ENCODE measurements at places on chromosomes 11 and 22.

DNA sequence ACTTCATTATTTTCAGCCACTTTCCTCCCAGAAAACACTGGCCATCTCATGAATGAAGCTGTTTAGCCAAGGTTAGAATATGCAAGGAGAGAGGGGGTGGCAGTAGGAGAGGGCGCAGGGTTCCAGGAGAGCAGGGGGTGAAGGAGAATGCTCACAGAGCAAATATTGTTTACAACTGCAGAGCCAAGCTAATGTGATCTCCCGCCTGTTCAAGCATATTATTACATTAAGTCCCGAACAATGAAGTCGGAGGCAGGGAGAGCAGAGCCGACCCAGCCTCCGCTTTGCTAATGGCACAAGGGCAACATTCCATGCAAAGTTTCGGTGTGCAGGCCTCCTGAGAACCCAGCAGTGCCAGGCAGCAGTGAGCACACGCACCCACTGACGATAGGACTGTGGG lies 80.1 kb downstream of the MICAL3 start:
- DNase-seq: no peak

- no peak for DNase-seq
These were observed 29.5 kb downstream of the CHST1 start for GRCh38 chr11:45635907-45636306.

DNA sequence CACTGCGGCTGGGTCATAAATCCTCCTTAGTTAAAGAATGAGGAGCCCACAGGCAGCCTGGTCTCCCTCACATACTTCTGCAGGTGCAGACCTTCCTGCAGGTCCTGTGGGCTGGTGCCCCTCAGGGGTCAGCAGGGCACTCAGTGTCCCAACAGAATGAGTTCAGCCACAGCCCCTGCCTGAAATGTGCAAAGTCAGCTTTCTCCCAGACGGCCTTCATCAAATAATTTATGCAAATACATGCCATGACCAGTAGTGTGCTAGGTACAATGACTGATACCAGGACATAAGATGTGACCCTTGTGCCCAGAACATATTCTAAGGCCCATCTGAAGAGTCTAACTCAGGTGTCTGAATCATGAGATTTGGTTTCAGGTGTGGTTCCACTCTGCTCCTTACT lies 703.4 kb downstream of the TBC1D22A start:
- no peak for DNase-seq

DNA sequence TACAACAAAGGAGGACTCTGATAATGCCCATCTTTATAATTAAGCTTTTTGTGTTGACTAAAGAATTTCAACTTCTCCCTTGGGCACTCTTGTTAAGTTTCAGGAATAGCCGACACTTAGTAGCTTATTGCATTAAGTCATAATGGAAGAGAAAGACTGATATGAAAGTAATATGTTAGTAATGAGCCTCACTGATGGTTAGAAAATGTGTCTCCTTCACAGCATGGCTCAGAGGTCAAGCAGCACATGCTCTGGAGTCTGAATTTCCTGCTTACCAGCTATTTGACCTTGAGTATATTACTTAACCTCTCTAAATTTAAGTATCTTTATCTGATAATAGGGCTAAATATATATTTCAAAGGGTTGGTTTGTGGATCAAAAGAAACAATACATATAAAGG lies 39.0 kb downstream of the PDGFD start:
- DNase-seq: no peak

DNA sequence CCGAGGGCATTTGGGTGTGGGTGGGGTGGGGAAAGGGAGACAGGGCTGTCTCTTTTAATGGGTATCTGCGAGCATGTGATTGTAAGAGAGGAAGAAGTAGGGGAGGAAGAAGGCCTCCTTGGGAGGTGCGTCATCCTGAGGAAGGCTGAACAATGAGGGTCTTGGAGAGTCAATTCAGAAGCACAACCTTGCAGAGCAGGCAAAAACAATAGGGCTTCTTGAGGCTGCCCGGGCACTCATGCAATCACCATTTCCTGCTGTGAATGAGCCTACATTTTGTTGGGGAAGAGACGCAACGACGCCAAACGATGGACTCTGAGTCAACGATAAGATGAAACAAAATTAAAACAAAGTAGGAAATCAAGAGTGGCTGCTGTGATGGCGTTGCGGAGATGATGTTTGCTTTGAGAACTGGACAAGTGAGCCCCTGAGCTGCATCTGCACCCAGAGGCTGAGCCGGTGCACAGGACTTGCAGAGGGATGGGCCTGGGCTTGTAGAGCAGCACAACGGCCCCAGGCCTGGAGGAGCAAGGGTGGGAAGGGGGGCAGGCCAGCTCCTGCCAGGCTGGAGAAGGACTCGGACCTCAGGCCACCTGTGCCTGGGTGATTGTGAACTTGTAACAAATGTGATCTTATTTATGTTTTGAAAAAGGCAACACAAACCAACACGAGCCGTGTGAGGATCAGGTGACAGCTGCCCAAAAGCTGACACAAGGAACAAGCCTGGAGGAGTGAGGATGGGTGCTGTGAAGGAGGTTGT lies 92.3 kb upstream of the B3GAT1 start:
- DNase-seq: no peak

- no peak for DNase-seq
These were observed 17.8 kb downstream of the PI4KA start for GRCh38 chr22:20840646-20841371.

GRCh38 chr11:59822989-59823566 lies 12.5 kb upstream of the MRPL16 start:
- no peak for DNase-seq

- no peak for DNase-seq
These were observed 8.4 kb upstream of the OR10A3 start for GRCh38 chr11:7949934-7950333.

GRCh38 chr11:128179512-128179911 lies 407.8 kb downstream of the ETS1 start:
- no peak for DNase-seq

DNA sequence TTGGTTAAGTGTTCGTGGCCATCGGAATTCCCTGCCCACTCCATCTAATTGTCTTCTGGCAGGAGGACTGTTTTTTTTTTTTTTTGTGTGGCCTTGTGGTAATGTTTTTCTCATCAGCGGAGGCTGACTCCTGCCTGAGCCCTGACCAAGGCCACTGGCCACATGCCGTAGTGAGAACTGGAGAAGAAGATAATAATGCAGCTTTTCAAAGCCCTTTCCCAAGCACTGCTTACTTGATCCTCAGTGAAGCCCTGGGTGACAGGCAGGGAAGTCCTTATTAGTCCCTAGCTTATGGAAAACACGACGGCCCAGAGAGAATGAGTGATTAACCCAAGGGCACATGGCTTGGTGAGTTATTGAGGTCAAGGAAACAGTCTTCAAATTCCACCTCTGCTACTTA lies 71.2 kb downstream of the ADM start:
- no peak for DNase-seq

- DNase-seq: no peak
These were observed 268.5 kb downstream of the SOX6 start for GRCh38 chr11:16087886-16088285.

DNA sequence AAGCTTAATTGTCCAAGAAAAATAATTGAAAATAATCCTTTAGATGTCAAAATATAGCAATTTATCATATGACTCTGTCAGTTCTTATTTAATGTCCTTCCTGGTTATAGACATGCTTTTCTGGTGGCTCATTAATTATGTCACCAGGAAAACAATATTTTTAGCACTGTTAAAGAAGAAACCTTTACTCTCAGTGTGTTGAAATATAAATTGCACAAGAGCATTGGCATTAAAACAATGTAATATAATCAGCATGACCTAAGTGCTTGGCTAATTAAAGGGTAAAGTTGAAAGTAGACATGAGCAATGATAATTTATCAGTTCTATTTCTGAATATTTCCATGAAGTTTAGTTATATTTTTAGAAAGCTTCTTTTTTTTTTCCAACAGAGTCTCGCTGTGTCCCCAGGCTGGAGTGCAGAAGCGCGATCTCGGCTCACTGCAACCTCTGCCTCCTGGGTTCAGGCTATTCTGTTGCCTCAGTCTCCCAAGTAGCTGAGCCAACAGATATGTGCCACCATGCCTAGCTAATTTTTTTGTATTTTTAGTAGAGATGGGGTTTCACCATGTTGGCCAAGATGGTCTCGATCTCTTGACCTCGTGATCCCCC lies 232.3 kb downstream of the JRKL start:
- DNase-seq: no peak

- no peak for DNase-seq
These were observed 116.9 kb downstream of the TRIM29 start for GRCh38 chr11:120020981-120021380.

- DNase-seq: no peak
These were observed 111.3 kb upstream of the OR4B1 start for GRCh38 chr11:48105096-48105990.

DNA sequence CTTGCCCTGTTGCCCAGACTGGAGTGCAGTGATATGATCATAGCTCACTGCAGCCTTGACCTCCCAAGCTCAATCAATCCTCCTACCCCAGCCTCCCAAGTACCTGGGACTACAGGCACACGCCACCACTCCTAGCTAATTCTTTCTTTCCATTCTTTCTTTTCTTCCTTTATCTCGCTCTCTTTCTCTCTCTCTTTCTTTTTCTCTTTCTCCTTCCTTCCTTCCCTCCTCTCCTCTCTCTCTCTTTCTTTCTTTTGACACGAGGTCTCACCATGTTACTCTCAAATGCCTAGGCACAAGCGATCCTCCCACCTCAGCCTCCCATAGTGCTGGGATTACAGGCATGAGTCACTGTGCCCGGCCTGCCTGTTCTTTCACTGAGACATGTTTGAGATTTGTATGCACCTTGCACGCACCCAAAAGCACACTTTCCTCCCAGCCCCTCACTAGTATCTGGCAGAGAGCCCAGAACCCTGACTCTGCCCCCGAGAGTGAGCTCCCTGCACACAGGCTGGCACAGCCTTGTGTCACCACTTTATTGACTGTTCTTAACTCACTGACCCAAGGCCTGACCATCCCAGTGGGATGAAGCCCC lies 56.8 kb downstream of the CD6 start:
- DNase-seq: no peak

DNA sequence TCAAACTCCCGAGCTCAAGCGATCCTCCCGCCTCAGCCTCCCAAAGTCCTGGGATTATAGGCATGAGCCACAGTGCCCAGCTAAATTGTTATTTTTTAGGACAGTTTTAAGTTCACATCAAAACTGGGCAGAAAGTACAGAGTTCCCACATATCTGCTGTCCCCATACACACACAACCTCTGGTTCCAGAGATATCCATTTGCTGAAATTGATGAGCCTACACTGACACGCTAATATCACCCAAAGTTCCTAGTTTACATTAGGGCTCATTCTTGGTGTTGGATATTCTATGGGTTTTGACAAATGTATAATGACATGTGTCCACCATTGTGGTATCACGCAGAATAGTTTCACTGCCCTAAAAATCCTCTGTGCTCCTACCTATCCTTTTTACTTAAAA lies 2.7 kb upstream of the SEC14L4 start:
- DNase-seq: no peak

- no peak for DNase-seq
These were observed 44.8 kb upstream of the ANO3 start for GRCh38 chr11:26287067-26287518.

DNA sequence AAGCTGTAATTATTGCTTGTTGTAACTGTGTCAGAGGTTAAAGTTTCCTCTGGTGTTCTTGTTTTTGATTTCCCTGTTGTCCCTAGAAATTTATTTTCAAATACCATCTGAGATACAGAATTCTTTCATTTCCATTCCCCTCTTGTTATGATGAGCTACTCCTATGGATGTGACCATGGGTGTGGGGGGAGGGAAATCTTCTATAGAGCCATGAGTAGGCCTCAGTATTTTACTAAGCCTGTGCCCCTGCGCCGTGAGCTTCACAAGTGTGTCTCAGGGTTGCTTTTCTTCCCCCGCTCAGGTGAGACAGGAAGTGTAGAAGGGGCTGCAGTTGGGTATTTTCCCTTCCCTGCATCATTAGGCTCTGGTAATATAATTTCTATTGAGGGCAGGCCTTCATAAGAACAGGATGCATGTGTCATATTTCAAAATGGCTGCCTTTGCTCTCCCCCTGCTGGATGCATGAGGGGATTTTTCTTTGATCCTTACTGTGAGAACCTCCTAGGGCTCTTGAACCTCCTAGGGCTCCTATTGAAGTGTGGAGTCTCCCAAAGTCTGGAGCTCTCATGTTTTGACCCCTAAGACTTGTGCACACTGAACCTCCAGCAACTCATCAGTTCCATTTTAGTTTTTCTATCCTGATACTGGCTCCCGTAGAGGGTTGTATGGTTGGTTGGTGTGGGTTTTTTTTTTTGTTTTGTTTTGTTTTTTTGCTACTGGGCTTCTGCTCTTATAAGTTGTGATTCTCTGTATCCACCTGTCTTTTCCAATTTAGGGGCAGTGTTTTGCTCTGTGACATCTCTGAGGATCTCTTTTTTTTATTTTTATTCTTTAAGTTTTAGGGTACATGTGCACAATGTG lies 658.2 kb downstream of the NTM start:
- no peak for DNase-seq

- no peak for DNase-seq
These were observed 389.8 kb upstream of the LRRC4C start for GRCh38 chr11:41849250-41849649.

GRCh38 chr11:68889948-68890446 lies 13.6 kb downstream of the MRPL21 start:
- peak; percentile 4 for DNase-seq

GRCh38 chr11:117868088-117868487 lies 8.4 kb downstream of the FXYD6 start:
- DNase-seq: no peak

GRCh38 chr11:101127699-101128570 lies 1.7 kb downstream of the PGR start:
- DNase-seq: no peak

DNA sequence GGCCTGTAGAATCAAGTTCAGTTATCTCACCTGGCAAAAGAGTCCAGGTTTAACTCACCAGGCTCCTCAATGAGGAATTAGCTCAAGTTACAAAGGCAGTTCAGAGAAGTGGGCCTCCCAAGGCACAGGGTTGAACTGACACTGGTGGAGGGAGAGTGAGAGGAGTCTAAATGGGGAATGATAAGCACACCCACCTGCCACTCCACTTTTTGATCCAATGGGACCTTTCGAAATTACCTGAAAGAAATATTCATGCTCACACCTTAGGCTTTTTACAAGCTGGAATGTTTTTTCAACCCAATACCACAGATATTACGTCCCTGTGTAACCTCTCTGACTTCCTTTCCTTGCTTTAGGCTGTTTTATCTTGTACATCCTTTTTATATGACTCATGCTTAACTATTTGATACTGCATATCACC lies 642.7 kb upstream of the TENM4 start:
- DNase-seq: no peak

- no peak for DNase-seq
These were observed 258 bp downstream of the CFAP68 start for GRCh38 chr11:111879637-111879960.

DNA sequence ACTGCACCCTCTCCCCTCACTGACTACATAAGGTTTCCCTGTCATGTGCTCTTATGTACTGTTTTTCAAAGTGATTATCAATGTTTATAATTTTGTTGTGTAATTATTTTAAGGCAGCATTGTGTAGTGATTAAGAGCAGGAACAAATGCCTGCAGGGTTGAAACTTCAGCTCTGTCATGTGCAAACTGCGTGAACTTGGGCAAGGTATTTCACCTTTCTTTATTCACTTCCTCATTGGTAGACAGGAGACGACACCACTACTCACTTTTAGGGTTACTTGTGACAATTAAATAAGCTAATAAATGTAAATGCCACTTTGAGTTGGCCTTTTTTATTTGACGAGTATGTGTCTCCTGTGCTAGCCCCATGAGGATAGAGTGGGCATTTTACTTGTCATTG lies 86.5 kb upstream of the E2F8 start:
- DNase-seq: no peak

Data from stimulated activated CD8-positive, alpha-beta memory T cell treated with anti-CD3 and anti-CD28 coated beads, Interleukin-2, amount 100 ng/mL, for 48 hours (primary cell).